SHP77 (cell line): ENCODE measurements at places on chromosomes 6 and 20.

DNA sequence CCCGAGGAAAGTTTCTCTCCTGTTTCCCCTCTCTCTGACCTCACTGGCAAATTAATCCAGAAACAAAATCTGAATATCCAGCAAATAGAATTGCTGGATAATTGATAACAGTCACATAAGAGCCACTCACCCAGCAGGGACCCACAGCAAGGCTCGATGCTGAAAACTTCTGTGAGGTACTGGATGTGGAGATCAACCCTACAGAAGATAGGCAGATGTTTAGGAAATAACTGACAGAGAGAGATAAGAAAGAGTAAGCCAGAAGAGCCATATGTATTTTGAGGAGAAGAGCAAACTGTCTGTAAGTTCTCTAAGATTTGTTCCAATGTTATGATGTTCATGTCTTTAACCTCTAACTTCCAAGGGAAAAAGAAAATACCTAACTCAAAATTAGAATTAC, 59.7 kb downstream of the PKHD1 start:
- no peak for DNase-seq

DNA sequence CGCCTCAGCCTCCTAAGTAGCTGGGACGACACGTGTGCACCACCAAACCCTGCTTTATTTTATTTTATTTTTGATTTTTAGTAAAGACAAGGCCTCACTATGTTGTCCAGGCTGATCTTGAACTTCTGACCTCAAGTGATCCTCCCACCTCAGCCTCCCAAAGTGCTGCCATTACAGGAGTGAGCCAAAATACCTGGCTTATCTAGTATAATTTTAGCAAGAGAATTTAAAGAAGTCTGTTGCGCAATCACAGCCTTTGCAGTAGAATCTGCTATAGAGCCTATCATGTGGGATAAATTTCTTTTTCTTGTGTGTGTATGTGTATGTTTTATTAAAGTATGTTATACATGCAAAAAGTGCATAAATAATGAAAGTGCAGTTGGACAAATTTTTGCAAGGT, 92.1 kb upstream of the ANKEF1 start:
- DNase-seq = no peak

DNA sequence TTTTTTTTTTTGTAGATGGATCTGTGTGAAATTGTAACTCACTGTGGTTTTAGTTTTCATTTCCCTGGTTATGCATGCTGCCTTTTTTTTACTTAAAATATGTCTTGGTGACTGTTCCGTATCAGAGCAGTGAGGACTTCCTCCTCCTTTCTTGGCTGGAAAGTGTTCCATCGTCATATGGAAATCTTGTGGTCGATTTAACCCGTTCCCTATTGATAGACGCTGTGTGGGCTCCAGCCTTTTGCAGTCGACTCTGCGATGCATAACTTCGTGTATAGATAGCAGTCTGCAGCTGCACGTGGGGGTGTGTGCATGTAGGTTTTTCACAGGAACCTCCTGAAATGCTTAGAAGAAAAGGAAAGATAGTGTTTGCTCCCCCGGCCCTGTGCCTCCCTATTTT, 28.1 kb upstream of the PNPLA1 start:
- no peak for DNase-seq

DNA sequence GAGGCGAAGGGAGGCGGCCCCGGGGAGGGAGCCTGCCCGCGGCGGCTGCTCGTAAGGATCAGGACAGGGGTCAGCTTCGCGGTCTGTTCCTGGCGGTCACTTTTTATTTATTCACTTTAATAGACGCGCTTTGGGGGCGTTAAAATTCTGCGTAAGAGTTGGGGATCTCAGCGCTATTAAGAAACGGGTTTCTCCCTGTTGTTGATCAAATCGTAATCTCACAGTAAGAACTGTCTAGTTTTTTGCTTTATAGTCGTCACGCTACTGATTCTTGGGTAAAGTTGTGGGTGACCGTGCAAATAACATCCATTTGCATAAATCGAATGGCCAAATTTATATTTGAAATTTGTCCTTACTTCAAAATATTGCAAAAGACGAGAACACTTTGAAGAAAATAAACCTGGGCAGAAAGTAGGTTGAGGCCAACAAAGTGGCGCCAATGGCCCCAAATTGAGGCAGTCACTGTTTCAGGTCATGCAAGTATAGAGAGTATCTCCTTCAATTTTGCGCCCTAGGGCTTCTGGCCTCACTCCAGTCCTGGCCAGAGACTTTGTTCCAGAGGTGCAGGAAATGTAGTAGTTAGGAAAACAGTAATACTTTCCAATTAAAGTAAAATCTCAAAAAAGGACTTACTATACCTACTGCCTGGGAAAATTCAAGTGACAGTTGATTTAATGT, 963 bp upstream of the RMND1 start:
- DNase-seq = peak; percentile 0

DNA sequence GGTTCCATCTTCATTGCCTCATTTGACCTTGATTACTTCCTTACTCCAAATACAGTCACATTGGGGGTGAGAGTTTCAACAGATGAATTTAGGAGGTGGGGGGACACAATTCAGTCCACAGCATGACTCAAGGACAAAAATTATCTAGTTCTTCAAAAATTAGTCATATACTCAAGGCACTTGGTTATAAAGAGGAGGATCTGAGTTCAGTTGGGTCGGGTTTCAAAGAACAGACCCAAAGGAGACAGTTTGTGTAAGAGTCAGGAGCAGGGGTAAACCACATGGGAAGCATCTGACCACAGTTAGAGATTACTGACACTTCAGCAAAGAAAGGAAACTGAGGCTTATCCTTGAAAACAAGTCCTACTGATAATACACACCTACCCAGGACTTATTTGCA, 138.0 kb downstream of the TBC1D7 start:
- no peak for DNase-seq

- DNase-seq = no peak
These were observed 6.7 kb downstream of the HLA-E start for GRCh38 chr6:30495993-30496392.
